ENCODE measurements at places on chromosomes 7 and 10.
A peak's percentile ranks its signal among the peaks of the same experiment; 100 is the strongest.

DNA sequence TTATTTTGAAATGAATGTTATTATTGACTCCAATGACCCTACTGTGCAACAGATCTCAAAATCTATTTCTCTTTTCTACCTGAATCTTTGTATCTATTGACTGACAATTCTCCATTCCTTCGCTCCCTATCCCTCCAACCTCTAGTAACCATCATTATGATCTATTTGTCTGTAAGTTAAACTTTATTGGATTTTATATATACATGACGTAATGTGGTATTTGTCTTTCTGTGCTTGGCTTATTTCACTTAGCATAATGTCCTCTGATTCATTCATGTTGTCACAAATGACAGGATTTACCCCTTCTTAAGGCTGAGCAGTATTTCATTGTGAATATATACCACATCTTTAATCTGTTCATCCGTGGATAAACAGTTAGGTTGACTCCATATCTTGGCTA, 200.4 kb upstream of the SORCS1 start:
- no peak for DNase-seq

- no peak for DNase-seq
Measured at GRCh38 chr7:18860221-18860620, 257.2 kb downstream of the TWIST1 start.

- DNase-seq = peak; percentile 58
Measured at GRCh38 chr10:122112625-122113160, 123.7 kb downstream of the TACC2 start.

GRCh38 chr7:142196066-142196840, 61.6 kb downstream of the PRSS58 start:
- no peak for DNase-seq

DNA sequence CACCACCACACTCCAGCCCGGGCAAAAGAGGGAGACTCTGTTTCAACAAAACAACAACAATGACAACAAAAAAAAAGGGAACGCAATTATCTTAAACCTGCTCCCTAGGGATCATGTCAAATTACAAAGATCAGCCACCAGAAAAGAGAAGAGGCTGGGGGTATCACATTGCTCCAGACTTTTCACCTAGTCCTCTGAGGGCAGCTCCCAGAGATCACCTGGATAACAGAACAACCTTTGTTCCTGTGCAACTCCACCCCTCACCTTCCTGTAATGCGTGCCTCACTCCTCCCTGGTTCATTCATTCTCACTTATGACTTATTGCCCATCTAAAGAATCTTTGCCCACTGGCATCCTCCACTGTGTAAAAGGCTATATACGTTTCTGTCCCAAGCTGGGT, 31.8 kb downstream of the SVOPL start:
- DNase-seq = no peak

All from H1 (cell line).